Regular cardiac myocyte (primary cell): ENCODE measurements at places on chromosomes 5 and 9. TPM values are rescaled to one million over a fixed set of nuclear protein-coding genes. Genes with fewer than 3 reads are reported as not detected.

The NEURL1B gene
- total RNA-seq, result 5.1 and 5.6 TPM in 2 replicates

The CTXN3 gene
- not detected in 2 replicates for total RNA-seq

The NR5A1 gene
- under 0.01 TPM in 1 of 2 replicates, not detected in the other for total RNA-seq

The AJM1 gene
- total RNA-seq, result 1.5 and 6.8 TPM in 2 replicates

The ANKRD20A1 gene
- total RNA-seq, result under 0.01 and 0.28 TPM in 2 replicates

The DCTN3 gene
- total RNA-seq, result 79.2 and 166 TPM in 2 replicates

The CYLC2 gene
- not detected in 2 replicates for total RNA-seq

The FAM221B gene
- not detected in 2 replicates for total RNA-seq

The IFNB1 gene
- total RNA-seq, result not detected in 2 replicates

The ADCY2 gene
- not detected in 2 replicates for total RNA-seq

The FOXD4L6 gene
- total RNA-seq, result not detected in 2 replicates

The PCDHGC5 gene
- 1.7 and 2.0 TPM in 2 replicates for total RNA-seq

The ALDH7A1 gene
- 27.9 and 33.4 TPM in 2 replicates for total RNA-seq

The CCL21 gene
- not detected in 2 replicates for total RNA-seq

The CYSRT1 gene
- under 0.01 and 0.19 TPM in 2 replicates for total RNA-seq

The CCNO gene
- under 0.01 and 0.56 TPM in 2 replicates for total RNA-seq

The TMEM174 gene
- total RNA-seq, result not detected in 2 replicates

The TAF1L gene
- not detected in 2 replicates for total RNA-seq

The GPR21 gene
- 0.38 and 1.1 TPM in 2 replicates for total RNA-seq

The PLK2 gene
- total RNA-seq, result 401 and 653 TPM in 2 replicates

The FOXD4 gene
- total RNA-seq, result 0.19 and 0.56 TPM in 2 replicates

The ATP10B gene
- total RNA-seq, result not detected in 2 replicates

The PCDHGA11 gene
- 3.1 and 4.5 TPM in 2 replicates for total RNA-seq

The MTAP gene
- 33.5 and 49.5 TPM in 2 replicates for total RNA-seq

The SH3RF2 gene
- total RNA-seq, result 1.5 and 9.6 TPM in 2 replicates

The GFI1B gene
- total RNA-seq, result not detected in 2 replicates

The CAMK2A gene
- under 0.01 and 0.28 TPM in 2 replicates for total RNA-seq

The ENTPD2 gene
- total RNA-seq, result not detected in 2 replicates

The SH3PXD2B gene
- 11.9 and 12.4 TPM in 2 replicates for total RNA-seq

The NUP214 gene
- 8.6 and 8.7 TPM in 2 replicates for total RNA-seq

The SLC2A8 gene
- total RNA-seq, result 5.6 and 7.3 TPM in 2 replicates

The COL15A1 gene
- 5.9 and 122 TPM in 2 replicates for total RNA-seq

The RPS23 gene
- 3,182 and 3,517 TPM in 2 replicates for total RNA-seq

The PCDH1 gene
- total RNA-seq, result 0.77 and 2.3 TPM in 2 replicates

The RNF183 gene
- not detected in 2 replicates for total RNA-seq

The TAF11L5 gene
- not detected in 2 replicates for total RNA-seq

The DMRT3 gene
- not detected in 2 replicates for total RNA-seq

The OR1Q1 gene
- not detected in 2 replicates for total RNA-seq

The CACNA1B gene
- total RNA-seq, result under 0.01 TPM in 2 replicates

The MCCC2 gene
- total RNA-seq, result 12.3 and 17.2 TPM in 2 replicates

The DMRT1 gene
- not detected in 2 replicates for total RNA-seq

The DIPK1B gene
- 8.1 and 12.1 TPM in 2 replicates for total RNA-seq

The KIF12 gene
- total RNA-seq, result under 0.01 and 0.38 TPM in 2 replicates

The TMEM215 gene
- total RNA-seq, result not detected in 2 replicates

The IRX2 gene
- 0.38 and 0.56 TPM in 2 replicates for total RNA-seq

The SELENOP gene
- total RNA-seq, result 4.8 and 37.2 TPM in 2 replicates
